ENCODE measurements at places on chromosomes 4 and X. TPM values are rescaled to one million over a fixed set of nuclear protein-coding genes. Genes with fewer than 3 reads are reported as not detected.

RHOXF2 gene
- not detected for total RNA-seq

IL13RA2 gene
- total RNA-seq = not detected

- no peak overlapping the region for H3K4me3 ChIP-seq
- H3K27ac ChIP-seq = no peak overlapping the region
- DNase-seq = no peak
Measured at GRCh38 chrX:9802737-9803136, 16.5 kb downstream of the SHROOM2 start.

- no peak for DNase-seq
- H3K27me3 ChIP-seq = no peaks in the 10 kb centered on the region
- no peak overlapping the region for H3K27ac ChIP-seq
- no peak overlapping the region for H3K4me3 ChIP-seq
Measured at GRCh38 chr4:170420255-170420693, 330.5 kb upstream of the AADAT start.

DNA sequence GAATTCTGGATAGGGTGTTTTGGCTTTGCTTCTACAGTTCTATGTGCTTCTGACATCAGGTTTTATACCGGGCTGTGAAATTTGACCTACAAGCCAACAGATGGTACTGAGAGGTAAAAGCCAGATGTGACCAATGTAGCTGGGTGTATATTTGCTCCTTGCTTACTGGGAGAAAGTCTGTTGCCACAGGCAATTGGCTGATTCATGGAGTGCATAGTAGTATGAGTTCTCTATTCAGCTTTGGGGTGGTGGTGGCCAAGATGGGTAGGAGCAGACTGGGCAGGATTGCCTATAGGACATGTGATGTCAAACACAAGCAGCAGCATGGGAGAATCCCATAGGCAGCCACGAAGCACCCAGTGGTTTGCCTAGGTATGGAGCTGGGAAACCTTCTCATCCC lies 1827.0 kb downstream of the C4orf33 start:
- H3K27me3 ChIP-seq = no peaks in the 10 kb centered on the region
- no peaks in the 10 kb centered on the region for H3K36me3 ChIP-seq
- no peak overlapping the region for H3K27ac ChIP-seq
- no peaks in the 10 kb centered on the region for H3K4me1 ChIP-seq

OCIAD1 gene
- 99.0 TPM for total RNA-seq

DNA sequence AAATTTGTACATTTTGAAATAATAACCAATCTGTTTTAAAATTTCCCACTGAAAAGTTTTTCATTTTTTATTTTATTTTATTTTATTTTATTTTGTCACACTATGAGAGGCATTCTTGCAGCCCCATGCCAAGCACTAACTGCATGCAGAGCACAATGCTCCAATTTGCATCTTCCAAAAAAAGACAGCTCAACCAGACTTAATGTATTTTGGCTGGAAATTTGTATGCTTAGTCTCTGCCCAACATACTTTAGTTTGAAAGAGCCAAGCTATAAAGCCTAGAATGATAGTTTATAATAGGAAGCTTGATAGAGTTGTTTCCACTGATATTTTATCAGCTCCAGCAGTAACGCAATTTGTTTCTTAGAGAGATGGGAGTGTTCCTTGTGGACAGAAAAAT lies 235.5 kb downstream of the GALNTL6 start:
- H3K27me3 ChIP-seq = no peaks in the 10 kb centered on the region
- no peak overlapping the region for H3K27ac ChIP-seq
- DNase-seq = no peak
- no peaks in the 10 kb centered on the region for H3K36me3 ChIP-seq

GRCh38 chrX:145773006-145773405 lies 44.6 kb upstream of the SLITRK2 start:
- no peaks in the 10 kb centered on the region for H3K4me1 ChIP-seq
- H3K4me3 ChIP-seq = no peak overlapping the region
- H3K27ac ChIP-seq = no peak overlapping the region
- no peaks in the 10 kb centered on the region for H3K36me3 ChIP-seq

UGT2B10 gene
- not detected for total RNA-seq

DNA sequence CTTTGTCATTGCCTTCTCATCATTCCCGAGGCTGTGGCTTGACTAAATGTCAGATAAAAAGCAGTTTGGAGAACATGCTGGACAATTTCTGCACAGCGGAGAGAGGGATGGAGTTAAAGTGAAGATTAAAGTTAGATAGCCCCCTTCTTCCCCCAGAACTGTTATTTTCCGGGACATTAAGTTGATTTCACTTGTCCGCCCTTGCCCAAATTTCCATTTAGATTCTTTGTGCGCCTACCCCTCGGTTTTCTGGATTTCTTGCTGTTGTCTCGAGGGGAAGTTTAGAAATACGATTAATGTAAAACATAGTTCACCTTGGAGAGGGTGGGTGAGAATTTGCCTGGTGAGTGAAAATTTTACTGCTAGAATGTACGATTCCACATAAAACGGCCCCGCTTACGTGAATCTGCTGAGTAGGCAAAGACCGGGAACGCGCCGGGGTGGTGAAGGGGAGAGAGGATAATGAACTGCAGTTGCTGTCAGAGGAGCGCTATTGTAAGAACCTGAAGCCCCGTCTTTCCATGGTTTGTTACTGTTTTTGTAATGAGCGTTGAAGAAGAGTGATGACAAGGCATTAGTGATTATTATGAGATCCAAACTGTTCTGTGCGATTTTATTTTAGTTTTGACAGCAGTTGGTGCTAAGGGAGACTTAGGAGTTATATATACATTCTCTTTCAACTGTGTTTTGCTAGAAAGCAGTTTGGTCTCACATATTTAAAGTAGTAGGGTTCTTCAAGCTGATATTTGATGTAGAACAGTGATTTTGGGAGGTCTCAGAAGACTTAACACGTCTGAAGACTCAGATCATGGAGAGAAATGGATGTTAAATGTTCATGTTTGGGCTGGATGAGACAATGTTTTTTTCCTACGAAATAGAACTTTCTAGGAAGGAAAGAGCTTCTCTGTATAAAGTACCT lies 73.0 kb downstream of the AFF1 start:
- H3K4me1 ChIP-seq = peaks cover 59% of the 10 kb centered on the region
- peak overlapping the region; percentile 96 for H3K27ac ChIP-seq
- peaks cover 2% of the 10 kb centered on the region for H3K36me3 ChIP-seq
- H3K4me3 ChIP-seq = peak overlapping the region; percentile 89
- peak; percentile 59 for DNase-seq
- no peaks in the 10 kb centered on the region for H3K27me3 ChIP-seq

EVC2 gene
- not detected for total RNA-seq

GLRA3 gene
- total RNA-seq = not detected

GRCh38 chrX:56228914-56229313 lies 3.2 kb upstream of the KLF8 start:
- H3K4me3 ChIP-seq = no peak overlapping the region
- no peak for DNase-seq
- no peaks in the 10 kb centered on the region for H3K36me3 ChIP-seq
- H3K4me1 ChIP-seq = no peaks in the 10 kb centered on the region
